GM12892 (cell line): ENCODE measurements at places on chromosomes 4 and X.

- no peak for DNase-seq
These were observed 50.4 kb upstream of the PTPN13 start for GRCh38 chr4:86543560-86544309.

GRCh38 chrX:10447564-10448214, 172.7 kb downstream of the MID1 start:
- DNase-seq, result no peak

DNA sequence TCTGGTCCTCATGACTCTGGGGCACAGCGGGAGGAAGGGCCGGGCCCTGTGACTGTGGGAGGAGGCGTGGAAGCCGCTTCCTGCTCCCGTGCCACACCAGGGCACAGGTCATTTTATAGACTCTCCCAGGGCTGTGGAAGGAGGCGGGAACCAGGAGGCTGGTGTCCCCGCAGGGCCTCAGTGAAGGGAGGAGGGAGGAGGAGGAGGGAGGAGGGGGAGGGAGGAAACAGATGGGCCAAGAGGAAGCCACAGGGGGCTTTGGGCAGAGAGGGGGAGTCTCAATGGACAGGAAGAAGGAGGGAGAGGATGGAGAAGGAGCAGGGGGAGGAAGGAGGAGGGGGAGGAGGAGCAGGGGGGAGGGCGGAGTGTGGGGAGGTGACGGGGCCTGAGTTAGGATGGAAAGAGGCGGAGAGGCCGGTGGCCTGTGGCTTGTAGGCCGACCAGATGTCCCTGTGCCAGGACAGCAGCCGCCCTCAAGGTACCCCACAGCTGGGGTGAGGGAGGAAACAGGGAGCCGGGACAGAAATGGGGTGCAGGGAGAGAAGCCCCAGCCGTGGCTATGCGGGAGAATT, 6.2 kb upstream of the PLCXD1 start:
- no peak for DNase-seq

DNA sequence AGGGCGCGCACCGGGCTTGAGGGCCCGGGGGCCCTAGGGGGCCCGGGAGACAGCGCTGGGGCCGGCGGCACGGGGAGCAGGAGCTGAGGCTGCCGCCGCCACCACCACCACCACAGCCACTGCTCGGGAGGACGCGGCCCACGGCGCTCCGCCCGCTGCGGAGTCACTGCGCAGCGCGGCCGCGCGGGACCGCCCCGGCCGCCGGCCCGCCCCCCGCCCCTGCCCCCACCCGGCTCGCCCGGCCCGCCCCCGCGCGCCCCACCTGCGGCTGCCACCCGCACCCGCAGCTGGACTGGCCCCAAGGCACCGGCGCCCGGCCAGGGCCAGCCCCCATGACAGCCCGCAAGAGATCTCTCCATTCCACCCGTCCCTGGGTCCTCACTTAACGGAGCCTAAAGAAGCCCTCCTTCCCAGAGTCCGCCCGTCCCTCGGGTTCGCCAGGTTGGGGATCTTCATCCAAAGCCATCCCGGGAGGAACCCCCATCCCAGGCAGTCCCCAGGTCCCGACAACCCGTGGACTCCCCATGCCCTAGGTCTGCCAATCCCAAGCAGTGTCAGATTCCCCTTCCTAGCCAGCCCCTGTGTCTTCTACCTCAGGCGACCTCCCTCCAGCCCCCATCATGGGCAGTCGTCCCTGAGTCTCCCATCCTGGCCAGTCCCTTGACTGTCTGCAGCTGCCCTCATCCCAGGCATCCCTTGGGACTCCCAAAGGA, 40.0 kb upstream of the IQSEC2 start:
- no peak for DNase-seq

GRCh38 chrX:120365320-120365719, 3.4 kb downstream of the ATP1B4 start:
- peak; percentile 12 for DNase-seq

DNA sequence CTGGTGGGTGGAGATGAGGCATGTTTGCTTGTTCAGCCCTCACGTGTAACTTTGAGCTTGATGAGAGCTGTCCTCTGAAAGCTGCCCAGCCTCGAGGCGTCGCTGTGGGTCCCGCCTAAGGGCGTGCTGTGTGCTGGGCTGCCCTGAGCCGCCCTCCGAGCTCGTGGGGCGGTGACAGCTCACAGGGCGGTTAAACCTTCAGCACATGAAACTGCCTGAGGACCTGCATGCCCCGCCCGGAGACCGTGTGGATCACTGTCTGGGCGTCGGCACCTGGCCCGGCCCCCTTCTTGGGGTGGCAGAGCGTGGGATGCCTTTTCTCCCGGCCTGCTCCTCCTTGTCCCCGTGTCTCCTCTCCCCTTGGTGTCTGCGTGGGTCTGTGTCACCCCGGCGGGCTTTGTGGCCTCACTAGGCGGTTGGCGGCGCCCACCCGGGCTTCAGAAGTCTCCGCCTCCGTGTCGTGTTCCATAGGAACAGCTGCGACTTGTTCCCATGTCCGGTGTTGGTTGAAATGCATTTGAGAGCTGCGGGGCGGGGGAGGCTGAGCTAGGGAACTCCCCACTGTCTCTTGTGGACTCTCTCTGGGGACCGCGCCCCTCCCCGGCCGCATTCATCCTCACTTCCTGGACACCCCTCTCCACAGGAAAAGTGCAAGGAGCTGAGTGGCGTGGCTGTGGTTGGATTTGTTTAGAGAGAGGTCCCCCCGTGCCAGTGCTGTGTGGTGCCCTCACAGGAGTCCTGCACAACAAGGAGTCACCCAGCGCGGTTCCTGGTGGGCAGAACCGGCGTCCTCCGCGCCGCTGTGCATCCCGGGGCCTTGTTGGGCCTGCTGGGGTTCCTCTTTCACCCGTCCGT, 6.8 kb downstream of the AKAP17A start:
- DNase-seq, result no peak

DNA sequence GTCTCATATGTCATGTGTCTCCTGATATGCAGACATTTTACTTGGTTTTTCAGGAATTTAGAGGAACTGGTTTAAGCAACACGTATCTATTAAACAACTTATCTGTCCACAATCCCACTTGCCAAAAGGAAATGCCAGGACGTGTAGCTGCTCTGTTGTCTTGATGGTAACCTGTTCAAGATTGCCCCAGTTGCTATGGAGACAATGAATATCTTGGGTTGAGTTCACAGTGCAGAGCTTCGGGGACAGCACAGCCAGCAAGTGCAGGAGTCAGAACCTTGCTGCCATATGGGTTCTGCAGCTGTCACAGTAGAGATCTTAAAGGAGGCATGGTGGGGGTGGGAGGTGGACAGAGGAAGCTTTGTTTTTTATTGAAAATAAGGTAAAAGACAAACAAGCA, 28.7 kb upstream of the FAM9B start:
- no peak for DNase-seq

DNA sequence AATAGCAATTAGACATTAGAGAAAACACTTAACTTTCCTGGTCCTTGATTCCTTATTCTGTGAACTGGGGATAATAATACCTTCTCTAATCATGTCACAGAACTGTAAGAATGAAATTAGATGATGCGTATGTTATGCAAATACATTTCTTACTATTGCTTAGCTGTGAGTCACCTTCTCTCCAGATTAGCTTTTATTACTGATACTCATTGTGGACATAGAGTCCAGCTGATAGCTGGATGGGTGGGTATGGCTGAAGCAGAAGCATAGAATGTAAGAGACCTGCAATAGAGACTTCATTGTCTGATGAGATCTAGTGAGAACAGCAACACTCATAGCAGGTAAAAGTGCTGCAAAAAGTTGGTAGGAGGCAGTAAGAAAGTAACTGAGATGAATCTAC, 437.2 kb upstream of the ZFP42 start:
- DNase-seq, result no peak

GRCh38 chr4:145719752-145720624, 40.0 kb downstream of the C4orf51 start:
- DNase-seq, result no peak

GRCh38 chr4:80610199-80610598, 274.7 kb downstream of the CFAP299 start:
- DNase-seq, result no peak

- no peak for DNase-seq
These were observed 63.1 kb downstream of the UGT2A2 start for GRCh38 chr4:69576251-69576877.

DNA sequence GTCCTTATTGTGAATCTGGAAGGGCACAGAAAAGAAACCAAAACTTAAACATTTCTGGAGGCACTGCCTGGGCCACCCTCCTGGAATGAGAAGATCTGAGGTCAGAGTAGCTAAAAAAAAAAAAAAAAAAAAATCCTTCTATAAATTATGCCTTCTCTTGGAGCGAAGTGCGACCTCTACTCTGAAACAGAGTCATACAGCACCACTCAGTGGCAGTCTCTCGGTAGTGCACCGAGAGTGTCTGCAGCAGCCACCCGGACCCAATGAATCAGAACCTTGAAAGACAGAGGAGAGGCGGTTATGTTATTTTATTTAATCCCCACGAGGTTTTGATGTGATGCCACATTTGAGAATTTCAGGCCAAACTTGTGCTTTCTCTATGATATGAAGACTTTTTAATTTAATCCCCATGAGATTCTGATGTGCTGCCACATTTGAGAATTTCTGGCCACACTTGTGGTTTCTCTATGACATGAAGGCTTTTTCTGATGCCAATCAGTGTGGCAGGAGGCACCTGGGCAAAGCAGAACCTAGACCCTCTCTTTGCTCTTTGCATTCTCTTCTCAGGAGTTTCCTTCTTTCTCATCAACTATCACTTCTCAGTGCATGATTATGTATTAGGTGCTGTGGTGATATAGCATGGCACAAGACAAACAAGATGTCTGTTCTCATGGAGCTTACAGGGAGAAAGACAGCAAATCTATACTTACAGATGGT, 5.6 kb upstream of the CT47C1 start:
- DNase-seq, result no peak

GRCh38 chr4:26031704-26032103, 117.7 kb downstream of the SMIM20 start:
- no peak for DNase-seq

- DNase-seq, result no peak
These were observed 15.1 kb upstream of the PIGA start for GRCh38 chrX:15350329-15350996.

GRCh38 chrX:100207331-100208024, 202.6 kb downstream of the PCDH19 start:
- DNase-seq, result no peak
